ENCODE measurements at places on chromosomes 1 and 21. TPM values are rescaled to one million over a fixed set of nuclear protein-coding genes. Genes with fewer than 3 reads are reported as not detected.

The CSMD2 gene
- total RNA-seq, result 1.1 TPM

The TMIGD3 gene
- not detected for total RNA-seq

GRCh38 chr1:1286313-1287261 lies 6.4 kb downstream of the SCNN1D start:
- no peak overlapping the region for H3K27ac ChIP-seq
- no peaks in the 10 kb centered on the region for H3K36me3 ChIP-seq
- H3K4me3 ChIP-seq, result no peak overlapping the region
- H3K4me1 ChIP-seq, result peaks cover 3% of the 10 kb centered on the region
- no peak for DNase-seq

GRCh38 chr1:242431786-242432185 lies 92.7 kb downstream of the PLD5 start:
- no peak overlapping the region for H3K27ac ChIP-seq
- H3K4me1 ChIP-seq, result peaks cover 22% of the 10 kb centered on the region
- no peak for DNase-seq
- H3K36me3 ChIP-seq, result peaks cover 2% of the 10 kb centered on the region
- no peak overlapping the region for H3K4me3 ChIP-seq

- H3K4me3 ChIP-seq, result no peak overlapping the region
- no peaks in the 10 kb centered on the region for H3K36me3 ChIP-seq
- H3K4me1 ChIP-seq, result peaks cover 25% of the 10 kb centered on the region
- DNase-seq, result no peak
Observed at GRCh38 chr1:8238141-8239038, 79.5 kb upstream of the SLC45A1 start.

The C8A gene
- not detected for total RNA-seq

GRCh38 chr1:229947968-229948367 lies 119.1 kb upstream of the GALNT2 start:
- peaks cover 31% of the 10 kb centered on the region for H3K27me3 ChIP-seq
- H3K4me1 ChIP-seq, result peaks cover 4% of the 10 kb centered on the region
- H3K36me3 ChIP-seq, result no peaks in the 10 kb centered on the region
- no peak for DNase-seq
- H3K4me3 ChIP-seq, result no peak overlapping the region

GRCh38 chr1:24932284-24932683 lies 2.2 kb upstream of the RUNX3 start:
- peak; percentile 72 for DNase-seq
- H3K27me3 ChIP-seq, result peaks cover 70% of the 10 kb centered on the region
- H3K4me3 ChIP-seq, result no peak overlapping the region
- H3K27ac ChIP-seq, result no peak overlapping the region

- peaks cover 19% of the 10 kb centered on the region for H3K4me1 ChIP-seq
- H3K27me3 ChIP-seq, result peaks cover 86% of the 10 kb centered on the region
- H3K27ac ChIP-seq, result no peak overlapping the region
- peak overlapping the region; percentile 8 for H3K4me3 ChIP-seq
Observed at GRCh38 chr1:24928689-24929397, 1.2 kb downstream of the RUNX3 start.

The CFHR4 gene
- not detected for total RNA-seq

DNA sequence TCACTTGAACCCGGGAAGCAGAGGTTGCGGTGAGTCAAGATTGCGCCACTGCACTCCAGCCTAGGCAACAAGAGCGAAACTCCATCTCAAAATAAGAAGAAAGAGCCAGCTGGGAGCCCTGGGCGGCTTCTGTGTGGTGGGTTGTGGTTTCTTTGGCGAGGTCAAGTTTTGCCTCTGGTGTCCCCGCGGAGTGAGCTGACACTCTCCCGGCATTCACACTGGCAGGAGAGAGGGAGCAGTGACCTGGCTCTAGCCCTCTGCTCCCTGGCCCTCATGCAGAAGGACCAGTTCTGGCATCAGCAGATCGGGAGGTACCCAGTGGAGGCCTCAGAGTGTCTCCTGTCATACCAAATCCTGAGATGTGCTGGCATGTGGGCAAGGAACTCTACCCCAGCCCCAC lies 81.0 kb upstream of the VAMP3 start:
- peaks cover 66% of the 10 kb centered on the region for H3K27me3 ChIP-seq
- no peak for DNase-seq
- H3K4me3 ChIP-seq, result no peak overlapping the region

The PEX11B gene
- 27.2 TPM for total RNA-seq

DNA sequence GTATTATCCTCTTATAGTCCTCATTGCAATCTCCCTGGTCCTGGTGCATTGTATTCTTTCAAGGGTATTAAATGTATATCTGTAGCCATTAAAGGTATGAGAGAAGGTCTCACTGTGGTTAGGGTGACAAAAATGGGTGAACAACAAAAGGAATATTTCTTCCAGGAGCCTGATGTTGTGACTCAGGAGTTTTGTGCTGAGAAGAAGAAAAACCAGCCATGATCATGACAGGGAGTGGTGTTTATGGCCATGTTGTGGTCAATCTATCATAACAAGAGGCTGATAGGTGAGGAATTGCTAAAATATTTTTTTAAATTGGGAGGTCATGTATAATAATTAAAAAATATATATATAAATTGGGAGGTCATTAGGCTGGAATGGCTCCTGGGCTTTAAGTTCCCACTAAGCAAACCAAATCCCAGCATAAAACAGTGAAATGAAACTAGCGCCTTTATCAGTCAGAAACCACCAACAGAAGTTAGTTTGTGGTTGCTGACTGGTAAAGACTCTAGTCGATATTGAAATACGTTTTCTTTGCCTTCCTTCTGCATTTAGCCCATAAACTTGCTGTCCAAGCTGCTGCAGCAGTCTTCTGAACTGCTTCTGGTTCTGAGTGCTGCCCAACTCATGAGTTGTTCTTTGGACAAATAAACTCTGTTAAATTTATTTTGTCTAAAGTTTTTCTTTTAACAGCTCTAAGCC lies 60.3 kb downstream of the TBX19 start:
- H3K27ac ChIP-seq, result no peak overlapping the region
- no peak for DNase-seq
- H3K27me3 ChIP-seq, result no peaks in the 10 kb centered on the region
- H3K4me3 ChIP-seq, result no peak overlapping the region

The HPDL gene
- total RNA-seq, result 2.4 TPM

The MYOG gene
- not detected for total RNA-seq

- peaks cover 2% of the 10 kb centered on the region for H3K27me3 ChIP-seq
- peaks cover 24% of the 10 kb centered on the region for H3K4me1 ChIP-seq
- no peaks in the 10 kb centered on the region for H3K36me3 ChIP-seq
- no peak overlapping the region for H3K27ac ChIP-seq
Observed at GRCh38 chr1:6905331-6905730, 120.1 kb downstream of the CAMTA1 start.

GRCh38 chr21:30257773-30258172 lies 25.0 kb downstream of the KRTAP24-1 start:
- peaks cover 7% of the 10 kb centered on the region for H3K4me1 ChIP-seq
- H3K36me3 ChIP-seq, result no peaks in the 10 kb centered on the region
- no peak overlapping the region for H3K4me3 ChIP-seq
- H3K27ac ChIP-seq, result no peak overlapping the region
- DNase-seq, result no peak

GRCh38 chr1:12230549-12231275 lies 882 bp downstream of the VPS13D start:
- peaks cover 8% of the 10 kb centered on the region for H3K4me1 ChIP-seq
- peaks cover 3% of the 10 kb centered on the region for H3K36me3 ChIP-seq
- peak overlapping the region; percentile 43 for H3K27ac ChIP-seq

DNA sequence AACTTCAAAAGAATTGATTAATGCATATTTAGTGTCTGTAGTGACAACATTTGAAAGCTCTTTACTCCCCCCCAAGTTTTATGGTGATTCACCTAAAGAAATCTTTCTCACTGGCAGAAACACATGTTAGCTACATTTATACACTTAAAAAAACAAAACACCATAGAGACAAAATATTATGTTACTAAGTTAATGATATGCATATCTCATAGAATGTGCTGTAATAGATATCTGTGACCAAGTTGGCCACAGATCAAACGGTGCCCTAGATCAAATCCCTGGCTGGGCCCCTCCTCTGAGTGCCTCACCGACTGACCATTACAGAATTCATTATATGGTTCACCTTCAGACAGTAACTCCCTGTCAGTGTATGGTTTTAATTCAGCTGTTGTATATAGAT lies 322.1 kb upstream of the LYPLAL1 start:
- DNase-seq, result no peak
- H3K4me3 ChIP-seq, result no peak overlapping the region
- no peaks in the 10 kb centered on the region for H3K36me3 ChIP-seq
- H3K4me1 ChIP-seq, result peaks cover 15% of the 10 kb centered on the region
- H3K27ac ChIP-seq, result peak overlapping the region; percentile 31

The EPHX1 gene
- total RNA-seq, result 37.2 TPM

The OR2L2 gene
- 0.23 TPM for total RNA-seq

- H3K4me1 ChIP-seq, result peaks cover 10% of the 10 kb centered on the region
- no peak overlapping the region for H3K27ac ChIP-seq
- H3K27me3 ChIP-seq, result no peaks in the 10 kb centered on the region
- H3K4me3 ChIP-seq, result no peak overlapping the region
- no peaks in the 10 kb centered on the region for H3K36me3 ChIP-seq
Observed at GRCh38 chr1:168697356-168698126, 31.5 kb downstream of the DPT start.

DNA sequence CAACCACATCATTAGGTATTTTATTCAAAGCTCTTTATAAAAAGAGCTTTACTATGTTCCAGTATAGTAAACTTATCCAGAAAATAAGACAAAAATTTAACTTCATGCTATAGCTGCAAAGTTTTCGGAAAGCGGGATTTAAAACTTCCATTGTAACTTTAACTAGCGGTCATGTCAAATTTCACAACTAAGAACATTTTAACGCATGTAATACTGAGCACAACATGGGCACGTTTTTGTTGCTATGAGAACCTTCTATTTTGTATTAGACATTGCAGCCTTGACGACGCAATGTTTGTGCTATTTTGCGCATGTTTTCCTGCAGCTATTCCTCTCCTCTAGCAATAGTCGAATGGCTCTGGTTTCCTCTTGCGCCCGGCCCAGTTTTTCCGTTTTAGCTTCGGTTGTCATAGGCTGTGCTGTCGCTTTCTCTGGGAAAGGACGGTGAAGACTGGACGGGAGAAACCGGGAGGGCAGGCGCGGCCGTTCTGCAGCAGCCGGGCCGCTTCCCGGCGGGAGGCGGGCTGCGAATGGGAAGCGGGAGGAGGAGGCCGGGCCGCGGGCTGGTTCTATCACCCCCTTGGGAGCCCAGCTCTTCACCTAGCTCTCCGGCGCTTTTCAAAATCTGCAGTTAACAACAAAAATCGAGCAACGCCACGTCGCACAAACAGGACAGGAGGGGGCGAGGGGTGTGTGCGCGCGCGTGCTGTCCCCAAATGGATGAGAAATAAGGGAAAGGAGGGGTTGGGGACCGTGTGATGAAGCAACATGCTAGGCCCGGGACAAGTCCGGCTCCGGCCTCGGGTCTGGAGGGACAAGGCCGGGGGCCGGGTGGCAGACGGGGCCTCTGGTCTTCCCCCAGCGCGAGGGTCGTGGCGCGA lies 105.3 kb upstream of the HNRNPU start:
- H3K36me3 ChIP-seq, result peaks cover 1% of the 10 kb centered on the region
- peaks cover 44% of the 10 kb centered on the region for H3K4me1 ChIP-seq
- peak overlapping the region; percentile 96 for H3K4me3 ChIP-seq
- no peaks in the 10 kb centered on the region for H3K27me3 ChIP-seq
- H3K27ac ChIP-seq, result peak overlapping the region; percentile 100

The PPFIA4 gene
- total RNA-seq, result 35.3 TPM

GRCh38 chr1:223704921-223705878 lies 7.1 kb upstream of the CAPN2 start:
- H3K27me3 ChIP-seq, result no peaks in the 10 kb centered on the region
- H3K4me3 ChIP-seq, result no peak overlapping the region
- DNase-seq, result no peak
- peaks cover 57% of the 10 kb centered on the region for H3K4me1 ChIP-seq
- peak overlapping the region; percentile 96 for H3K27ac ChIP-seq

The AGO4 gene
- 26.5 TPM for total RNA-seq

- no peaks in the 10 kb centered on the region for H3K27me3 ChIP-seq
- no peak overlapping the region for H3K4me3 ChIP-seq
- DNase-seq, result no peak
- H3K4me1 ChIP-seq, result peaks cover 7% of the 10 kb centered on the region
- H3K36me3 ChIP-seq, result peaks cover 11% of the 10 kb centered on the region
Observed at GRCh38 chr1:93653656-93654055, 28.0 kb downstream of the BCAR3 start.
